H9 (cell line): ENCODE measurements at places on chromosomes 6 and 20.

DNA sequence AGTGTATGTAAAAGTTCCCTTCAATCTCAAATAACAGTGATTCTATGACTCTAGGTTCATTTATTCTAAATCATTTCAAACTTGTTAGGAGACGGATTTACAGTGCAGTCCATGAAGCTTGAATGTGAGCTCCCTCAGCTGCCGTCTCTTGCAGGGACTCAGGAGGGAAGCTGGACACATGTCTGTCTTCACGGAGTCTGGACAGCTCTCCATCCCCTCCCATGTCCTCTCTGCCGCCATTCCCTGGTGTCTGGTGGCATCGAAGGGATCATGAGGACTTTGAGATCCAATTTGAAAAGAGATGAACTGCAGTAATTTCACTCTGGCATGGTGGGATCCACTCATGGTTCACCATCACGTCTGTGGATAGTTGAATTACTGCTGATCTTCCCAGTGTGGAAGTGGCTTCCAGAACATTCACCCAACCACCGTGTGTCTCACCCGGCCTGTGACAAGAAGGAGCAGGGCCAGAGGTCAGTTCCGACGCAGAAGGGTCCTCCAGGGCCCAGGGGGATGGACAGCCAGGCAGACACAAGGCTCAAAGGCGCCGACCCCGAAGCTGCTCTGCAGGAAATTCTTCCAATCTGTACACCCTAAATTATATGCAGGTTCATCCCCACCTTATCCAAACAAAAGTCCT is 370.1 kb downstream of the THBS2 start:
- DNase-seq, result no peak
- no peaks in the 10 kb centered on the region; the same call in 1 of the 2 replicates for H3K27me3 ChIP-seq
- H3K36me3 ChIP-seq, result no peaks in the 10 kb centered on the region
- H3K4me1 ChIP-seq, result no peaks in the 10 kb centered on the region
- H3K27ac ChIP-seq, result no peak overlapping the region
- no peak overlapping the region for H3K4me3 ChIP-seq

DNA sequence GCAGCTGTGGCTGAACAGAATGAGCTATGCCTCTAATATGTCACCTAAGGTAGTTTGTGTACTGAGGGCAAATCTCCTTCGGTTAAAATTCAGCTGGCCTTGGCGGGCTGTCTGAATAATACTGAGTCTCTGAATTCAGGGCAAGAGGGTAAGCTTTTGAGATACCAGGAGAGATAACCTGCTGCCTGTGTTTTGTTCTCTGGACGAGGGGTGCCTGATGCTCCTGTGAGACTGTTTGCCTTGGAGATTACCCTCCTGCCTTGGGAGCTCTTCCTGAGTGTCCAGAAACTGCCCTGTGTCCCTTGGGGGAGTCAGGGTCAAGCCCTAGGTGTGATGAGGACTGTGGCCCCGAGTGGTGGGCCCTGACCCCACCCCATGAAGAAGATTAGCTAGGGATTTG is 282.9 kb downstream of the KIF16B start:
- no peak overlapping the region for H3K4me3 ChIP-seq
- H3K27me3 ChIP-seq, result no peaks in the 10 kb centered on the region
- no peaks in the 10 kb centered on the region for H3K36me3 ChIP-seq
- H3K27ac ChIP-seq, result no peak overlapping the region
- DNase-seq, result no peak

- DNase-seq, result no peak
- H3K4me1 ChIP-seq, result no peaks in the 10 kb centered on the region
- no peaks in the 10 kb centered on the region; the same call in 1 of the 2 replicates for H3K27me3 ChIP-seq
- no peaks in the 10 kb centered on the region for H3K36me3 ChIP-seq
- H3K4me3 ChIP-seq, result no peak overlapping the region
Observed at GRCh38 chr20:46322641-46323040, 14.3 kb upstream of the CDH22 start.

DNA sequence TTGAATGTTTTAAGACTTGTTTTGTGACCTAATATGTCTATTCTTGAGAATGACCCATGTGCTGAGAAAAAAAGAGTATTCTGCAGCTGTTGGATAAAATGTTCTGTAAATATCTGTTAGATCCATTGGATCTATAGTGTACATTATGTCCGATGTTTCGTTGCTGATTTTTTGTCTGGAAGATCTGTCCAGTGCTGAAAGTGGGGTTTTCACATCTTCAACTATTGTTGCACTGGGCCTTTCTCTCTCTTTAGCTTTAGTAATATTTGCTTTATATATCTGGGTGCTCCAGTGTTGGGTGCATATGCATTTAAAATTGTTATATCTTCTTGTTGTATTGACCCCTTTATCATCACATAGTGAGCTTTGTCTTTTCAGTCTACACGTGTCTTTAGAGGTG is 5.7 kb upstream of the SIRPB2 start:
- no peaks in the 10 kb centered on the region for H3K27me3 ChIP-seq
- H3K36me3 ChIP-seq, result no peaks in the 10 kb centered on the region
- H3K27ac ChIP-seq, result no peak overlapping the region
- no peaks in the 10 kb centered on the region for H3K4me1 ChIP-seq
- H3K4me3 ChIP-seq, result no peak overlapping the region

DNA sequence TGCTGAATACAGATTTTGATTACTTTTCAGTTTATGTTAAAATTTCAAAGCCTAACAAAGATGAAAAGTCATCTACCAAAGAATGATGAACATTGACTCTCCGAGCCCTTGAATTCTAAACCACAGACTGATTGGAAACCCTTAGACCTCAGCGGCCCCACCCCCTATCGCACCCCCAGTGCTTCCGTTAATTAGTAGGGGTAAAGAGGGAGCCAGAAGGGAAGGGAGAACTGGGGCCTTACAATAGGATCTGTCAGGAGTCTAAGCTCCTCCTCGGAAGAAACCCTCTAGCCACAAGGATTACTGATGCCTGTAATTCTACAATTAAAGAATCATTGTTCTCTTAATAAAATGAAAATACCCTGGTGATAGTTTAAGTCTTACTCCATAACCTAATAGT is 79.7 kb upstream of the JARID2 start:
- H3K27ac ChIP-seq, result no peak overlapping the region
- no peaks in the 10 kb centered on the region for H3K27me3 ChIP-seq
- H3K4me3 ChIP-seq, result no peak overlapping the region
- no peaks in the 10 kb centered on the region for H3K36me3 ChIP-seq

- peaks cover 22% of the 10 kb centered on the region for H3K36me3 ChIP-seq
- H3K27me3 ChIP-seq, result no peaks in the 10 kb centered on the region
- DNase-seq, result no peak
- H3K4me3 ChIP-seq, result no peak overlapping the region
- H3K27ac ChIP-seq, result no peak overlapping the region
- no peaks in the 10 kb centered on the region for H3K4me1 ChIP-seq
Observed at GRCh38 chr6:140897804-140898573, 1234.7 kb upstream of the GJE1 start.

DNA sequence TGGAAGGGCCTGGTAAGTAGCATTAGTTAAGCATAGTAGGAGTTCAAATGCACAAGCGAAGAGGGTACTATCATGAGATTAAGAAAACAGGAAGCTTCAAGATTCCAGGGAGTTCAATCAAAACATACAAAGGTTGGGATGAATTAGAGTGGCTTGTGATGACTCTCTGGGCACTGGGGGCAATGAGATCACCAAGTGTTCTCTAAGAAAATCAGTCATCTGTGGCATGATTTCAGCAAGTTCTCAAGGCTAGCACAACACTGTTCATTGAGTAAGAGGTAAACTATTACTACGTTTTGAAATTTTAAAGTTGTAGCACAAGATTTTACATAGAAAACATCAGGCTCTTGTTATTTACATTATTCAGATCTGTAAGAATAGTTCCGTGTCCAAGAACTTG is 139.7 kb upstream of the FLRT3 start:
- H3K36me3 ChIP-seq, result peaks cover 2% of the 10 kb centered on the region; the same call in 1 of the 3 replicates
- H3K27me3 ChIP-seq, result no peaks in the 10 kb centered on the region
- no peak overlapping the region for H3K4me3 ChIP-seq

- H3K36me3 ChIP-seq, result peaks cover 5% of the 10 kb centered on the region
- DNase-seq, result no peak
- H3K27me3 ChIP-seq, result no peaks in the 10 kb centered on the region
- H3K4me1 ChIP-seq, result no peaks in the 10 kb centered on the region
- no peak overlapping the region for H3K4me3 ChIP-seq
Observed at GRCh38 chr6:62217866-62218265, 68.2 kb downstream of the KHDRBS2 start.

GRCh38 chr20:829551-829950 is 4.0 kb upstream of the FAM110A start:
- no peaks in the 10 kb centered on the region for H3K4me1 ChIP-seq
- no peak for DNase-seq
- no peak overlapping the region for H3K27ac ChIP-seq
- H3K27me3 ChIP-seq, result peaks cover 2% of the 10 kb centered on the region; the same call in 1 of the 2 replicates

DNA sequence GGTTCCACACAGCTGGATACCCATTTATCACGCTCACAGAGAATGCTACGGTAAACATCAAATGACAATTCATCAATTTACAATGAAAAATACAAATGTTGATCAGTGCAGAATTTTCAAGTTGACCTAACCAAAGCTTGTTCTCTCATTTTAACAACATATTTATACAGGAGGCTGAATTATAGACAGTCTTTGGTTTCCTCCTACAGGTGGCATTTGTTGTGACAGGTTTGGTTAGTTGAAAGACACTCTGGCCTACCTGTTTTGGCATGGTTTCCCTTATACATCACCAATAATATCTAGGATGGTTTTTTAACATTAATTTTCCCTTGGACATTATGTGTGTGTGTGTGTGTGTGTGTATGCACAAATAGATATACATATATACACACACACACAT is 642.5 kb upstream of the MMS22L start:
- no peaks in the 10 kb centered on the region for H3K27me3 ChIP-seq
- no peak for DNase-seq
- H3K4me1 ChIP-seq, result no peaks in the 10 kb centered on the region
- no peak overlapping the region for H3K27ac ChIP-seq
- H3K36me3 ChIP-seq, result no peaks in the 10 kb centered on the region

DNA sequence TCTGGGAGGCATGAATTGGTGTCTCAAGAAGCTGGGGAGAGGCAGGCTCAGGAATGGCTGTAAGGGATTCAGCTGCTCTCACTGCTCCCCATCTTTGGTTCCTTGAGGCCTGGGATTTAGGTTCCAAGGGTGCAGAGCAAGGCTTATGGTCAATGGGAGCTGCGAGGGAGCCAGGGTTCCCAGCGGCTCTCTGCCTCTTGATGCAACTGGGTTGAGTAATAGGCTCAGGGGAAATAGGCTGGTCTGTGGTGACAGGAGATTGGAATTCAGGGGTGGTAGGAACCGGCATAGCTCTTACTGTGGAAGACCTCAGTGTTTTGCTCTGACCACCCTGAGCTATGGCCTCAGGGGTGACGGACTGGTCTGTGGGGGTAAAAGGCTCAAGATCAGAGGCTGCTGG is 13.0 kb upstream of the NRM start:
- 0 out of 2 replicates have a peak, but pooled peaks cover 2% of the 10 kb centered on the region for H3K4me1 ChIP-seq
- H3K4me3 ChIP-seq, result no peak overlapping the region
- peaks cover 77% of the 10 kb centered on the region for H3K36me3 ChIP-seq
- H3K27me3 ChIP-seq, result no peaks in the 10 kb centered on the region
- no peak overlapping the region for H3K27ac ChIP-seq
- no peak for DNase-seq

DNA sequence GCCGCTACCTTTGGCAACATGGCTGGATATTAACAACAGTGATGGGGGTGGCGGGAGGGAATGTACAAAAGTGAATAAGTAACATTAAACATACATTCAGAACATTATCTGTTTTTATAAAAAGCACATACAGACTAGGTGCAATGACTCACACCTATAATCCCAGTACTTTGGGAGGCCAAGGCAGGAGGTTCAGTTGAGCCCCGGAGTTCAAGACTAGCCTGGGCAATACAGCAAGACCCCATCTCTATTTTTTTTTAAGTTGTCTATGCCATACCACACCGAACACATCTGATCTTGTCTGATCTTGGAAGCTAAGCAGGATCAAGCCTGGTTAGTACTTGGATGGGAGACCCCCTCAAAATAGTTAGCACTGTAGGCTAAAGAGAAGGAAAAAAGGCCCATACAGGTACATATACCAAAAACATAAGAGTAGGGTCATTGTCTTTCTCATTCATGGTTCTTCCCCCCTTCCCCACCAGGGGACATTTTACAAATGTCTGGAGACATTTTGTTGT is 1.7 kb upstream of the HCK start:
- H3K27me3 ChIP-seq, result peaks cover 12% of the 10 kb centered on the region; the same call in 1 of the 2 replicates
- H3K36me3 ChIP-seq, result no peaks in the 10 kb centered on the region
- no peaks in the 10 kb centered on the region for H3K4me1 ChIP-seq

DNA sequence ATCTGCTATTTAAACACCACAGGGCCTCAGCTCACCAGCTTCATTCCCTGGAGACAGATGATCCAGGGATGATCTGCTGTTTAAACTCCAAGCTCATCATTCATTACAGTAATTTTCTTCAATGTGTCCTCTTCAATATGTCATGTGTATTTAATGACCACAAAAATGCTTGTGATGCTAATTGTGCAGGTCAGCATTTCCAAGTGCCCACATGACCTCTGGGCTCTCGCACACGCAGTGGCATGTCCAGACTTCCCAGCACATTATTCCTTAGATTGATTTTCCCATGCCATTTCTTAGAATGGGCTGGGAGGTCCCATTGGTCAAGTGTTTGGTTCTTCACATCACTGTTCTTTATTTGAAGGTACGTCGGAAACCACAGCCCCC is 434.4 kb downstream of the HAO1 start:
- H3K36me3 ChIP-seq, result no peaks in the 10 kb centered on the region
- DNase-seq, result no peak
- no peak overlapping the region for H3K4me3 ChIP-seq
- H3K27ac ChIP-seq, result no peak overlapping the region
- H3K27me3 ChIP-seq, result no peaks in the 10 kb centered on the region

DNA sequence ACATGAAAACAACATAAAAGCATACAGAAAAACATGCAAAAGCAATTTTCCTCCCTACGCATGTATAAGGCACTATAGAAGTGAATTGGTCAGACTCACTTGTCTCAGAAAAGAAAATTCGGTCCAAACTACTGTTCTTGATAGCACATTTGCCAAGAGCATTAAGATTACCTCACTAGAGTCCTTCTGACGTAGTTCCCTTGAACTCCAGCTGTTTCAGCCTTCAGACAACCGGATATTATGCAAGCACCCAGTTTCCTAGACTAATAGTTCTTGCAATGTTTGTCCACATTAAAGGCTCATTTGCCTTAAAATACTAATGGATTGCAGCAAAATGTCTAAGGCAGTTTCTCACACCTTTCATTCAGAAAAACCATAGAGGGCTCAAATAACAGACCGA is 2.5 kb upstream of the CASS4 start:
- H3K27ac ChIP-seq, result no peak overlapping the region
- H3K4me1 ChIP-seq, result no peaks in the 10 kb centered on the region
- H3K27me3 ChIP-seq, result no peaks in the 10 kb centered on the region
- H3K36me3 ChIP-seq, result peaks cover 9% of the 10 kb centered on the region; the same call in 2 of the 3 replicates

- H3K4me1 ChIP-seq, result peaks cover 10% of the 10 kb centered on the region; the same call in 1 of the 2 replicates
- no peak for DNase-seq
- H3K4me3 ChIP-seq, result no peak overlapping the region
- no peaks in the 10 kb centered on the region; the same call in 1 of the 2 replicates for H3K27me3 ChIP-seq
- no peaks in the 10 kb centered on the region for H3K36me3 ChIP-seq
Observed at GRCh38 chr6:167153521-167153959, 4.2 kb downstream of the GPR31 start.

DNA sequence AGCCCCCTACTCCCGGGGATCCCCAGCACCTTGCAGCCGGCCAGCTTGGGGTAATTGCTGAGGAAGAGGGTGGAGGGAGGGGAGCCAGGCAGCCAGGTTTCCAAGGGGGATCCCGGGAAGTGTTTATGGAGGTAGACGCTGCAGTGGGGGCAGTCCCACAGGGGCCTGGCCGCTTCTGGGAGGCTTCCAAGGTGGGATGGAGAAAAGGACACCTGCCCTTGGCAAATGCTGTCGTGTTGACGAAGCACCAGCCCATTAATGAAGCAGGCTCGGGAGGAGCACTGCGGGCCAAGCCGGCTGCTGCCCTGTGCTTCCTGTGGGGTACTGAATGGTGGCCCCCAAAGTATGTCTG is 82.4 kb downstream of the TMEM242 start:
- H3K27me3 ChIP-seq, result peaks cover 4% of the 10 kb centered on the region; the same call in 1 of the 2 replicates
- DNase-seq, result no peak
- peaks cover 2% of the 10 kb centered on the region; the same call in 2 of the 3 replicates for H3K36me3 ChIP-seq
- H3K4me1 ChIP-seq, result no peaks in the 10 kb centered on the region; the same call in 1 of the 2 replicates
- no peak overlapping the region for H3K4me3 ChIP-seq
